Activated CD4-positive, CD25-positive, alpha-beta regulatory T cell (primary cell): ENCODE measurements at places on chromosomes 16 and 17.

GRCh38 chr17:80036715-80037477 is 454 bp downstream of the CCDC40 start:
- no peak for DNase-seq

DNA sequence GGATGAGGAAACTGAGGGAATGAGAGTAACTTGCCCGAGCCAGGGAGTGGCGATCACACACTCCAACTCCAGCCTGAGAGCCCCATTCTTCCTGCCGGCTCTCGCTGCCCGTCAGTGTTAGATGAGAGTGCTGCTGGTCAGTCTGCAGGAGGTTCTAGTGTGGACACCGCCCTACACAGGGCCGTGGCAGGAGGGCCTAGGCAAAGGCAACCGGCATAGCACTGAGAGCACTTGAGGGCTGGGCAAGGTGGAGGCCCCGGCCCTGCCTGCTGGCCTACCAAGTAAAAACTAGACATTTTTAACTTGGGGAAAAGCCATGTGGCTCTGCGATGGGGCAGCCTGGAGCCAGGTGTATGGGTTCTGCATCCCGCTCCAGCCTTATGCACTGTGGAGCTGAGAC is 354.8 kb downstream of the SEC14L1 start:
- DNase-seq = no peak

DNA sequence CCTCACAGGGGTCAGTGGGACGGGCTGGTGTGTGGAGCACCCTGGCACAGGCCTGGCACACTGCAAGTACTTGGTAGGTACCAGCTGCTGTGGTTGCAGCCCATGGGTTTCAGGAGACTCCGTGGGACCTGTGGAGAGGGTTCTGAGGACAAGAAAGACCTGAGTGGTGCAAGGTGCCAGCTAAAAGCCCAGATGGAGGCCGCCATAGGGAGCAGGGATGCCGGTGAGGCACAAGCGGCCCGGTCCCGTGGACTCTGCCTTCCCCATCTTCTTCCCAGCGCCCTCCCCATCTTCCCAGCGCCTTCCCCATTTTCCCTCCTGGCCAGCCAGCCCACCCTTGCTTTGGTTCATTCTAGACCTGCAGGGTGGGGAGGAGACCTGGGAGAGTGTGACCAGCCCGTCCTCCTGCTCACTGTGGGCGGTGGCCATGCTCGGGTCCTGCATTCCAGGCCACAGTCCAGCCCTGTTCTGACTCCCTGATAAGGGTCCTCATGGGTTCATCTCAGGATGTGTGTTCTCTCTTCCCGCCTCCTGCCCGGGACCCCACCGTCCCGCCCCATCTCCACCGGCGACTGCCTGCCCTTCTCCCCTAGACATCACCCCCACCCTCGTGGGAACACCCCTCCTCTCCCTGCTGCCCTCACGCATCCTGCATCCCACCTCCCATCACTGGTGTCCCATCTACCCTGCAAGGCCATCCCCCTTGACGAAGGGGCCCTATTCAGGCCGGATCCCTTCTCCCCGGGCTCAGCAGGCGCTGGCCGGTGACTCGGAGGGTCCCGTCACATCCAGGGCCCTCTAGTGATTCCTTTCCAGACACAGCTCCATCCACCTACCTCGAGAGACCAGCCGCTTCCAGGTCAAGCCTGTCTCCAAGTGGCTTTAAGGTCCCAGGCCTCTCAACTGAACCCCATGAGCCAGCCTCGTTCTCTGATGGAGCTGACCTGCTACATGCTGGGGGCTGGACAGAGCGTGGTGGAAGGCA is 3.4 kb downstream of the ZNF469 start:
- DNase-seq = no peak

DNA sequence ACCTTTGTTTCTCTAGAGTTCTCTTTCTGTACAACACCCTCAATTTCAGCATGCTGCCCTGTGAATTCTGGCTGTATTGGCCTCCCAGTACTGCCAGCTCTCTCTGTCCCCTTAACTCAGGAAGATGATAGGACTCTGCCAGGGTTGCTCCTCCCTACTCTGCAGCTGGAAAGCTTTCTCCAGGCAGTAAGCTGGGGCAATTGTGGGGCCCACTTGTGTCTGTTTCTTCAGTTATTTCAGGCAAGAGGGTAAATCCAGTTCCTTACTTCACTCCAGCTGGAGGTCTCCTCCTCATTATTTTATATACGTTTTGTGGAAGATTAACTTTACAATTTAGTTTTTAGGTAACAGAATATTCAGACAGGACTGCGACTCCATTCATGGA is 9.9 kb downstream of the C17orf100 start:
- no peak for DNase-seq

DNA sequence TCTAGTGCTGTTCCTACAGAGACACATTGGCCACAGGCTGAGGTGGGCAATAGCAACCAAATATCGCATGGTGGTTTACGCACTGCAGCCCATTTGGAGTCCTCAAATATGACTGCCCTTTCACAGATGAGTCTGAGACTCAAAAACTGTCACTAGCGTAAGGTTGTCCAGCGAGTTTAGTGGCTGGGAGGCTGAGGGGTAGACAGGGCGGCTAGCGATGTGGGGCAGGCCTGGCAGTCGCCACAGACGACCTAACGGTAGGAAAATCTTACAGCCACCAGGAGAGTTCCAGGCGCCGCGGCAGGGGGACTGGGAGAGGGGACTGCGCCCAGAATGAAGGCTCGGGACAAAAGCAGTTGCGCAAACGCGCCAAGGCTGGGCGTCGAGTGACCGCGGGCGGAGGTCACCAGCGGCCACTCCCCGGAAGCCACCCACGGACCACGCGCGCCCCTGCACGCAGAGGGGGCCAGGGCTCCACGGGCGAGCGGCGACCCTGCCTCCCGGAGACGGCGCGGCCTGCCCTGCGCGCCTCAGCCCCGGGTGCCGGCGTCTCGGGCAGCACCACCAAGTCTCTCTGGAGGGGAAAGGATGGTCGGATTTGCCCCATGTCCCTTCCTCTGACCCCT is 699 bp upstream of the MAP1LC3B start:
- DNase-seq = no peak

- DNase-seq = no peak
These were observed 71.2 kb upstream of the MRTFB start for GRCh38 chr16:13999895-14000425.

- no peak for DNase-seq
These were observed 28.5 kb upstream of the SHCBP1 start for GRCh38 chr16:46649588-46650253.

- no peak for DNase-seq
These were observed 87.1 kb downstream of the KCNJ12 start for GRCh38 chr17:21463204-21463661.

DNA sequence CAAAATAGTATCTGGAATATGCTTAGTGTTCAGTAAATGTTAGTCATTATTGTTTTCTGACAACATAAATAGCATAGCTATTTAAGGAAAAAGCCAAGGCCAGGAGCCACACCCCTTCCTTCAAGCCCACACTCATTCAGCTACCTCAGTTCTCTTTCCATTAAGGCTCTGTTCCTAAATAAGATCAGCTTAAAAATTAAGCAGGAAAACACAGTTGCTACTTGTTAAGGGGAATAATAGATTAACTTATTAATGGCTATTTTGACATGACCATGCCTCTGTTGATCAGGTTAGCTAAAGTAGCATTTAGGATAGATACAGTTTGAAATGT is 158.1 kb downstream of the CHD9 start:
- DNase-seq = no peak
